ENCODE measurements at places on chromosomes 16 and 17.

DNA sequence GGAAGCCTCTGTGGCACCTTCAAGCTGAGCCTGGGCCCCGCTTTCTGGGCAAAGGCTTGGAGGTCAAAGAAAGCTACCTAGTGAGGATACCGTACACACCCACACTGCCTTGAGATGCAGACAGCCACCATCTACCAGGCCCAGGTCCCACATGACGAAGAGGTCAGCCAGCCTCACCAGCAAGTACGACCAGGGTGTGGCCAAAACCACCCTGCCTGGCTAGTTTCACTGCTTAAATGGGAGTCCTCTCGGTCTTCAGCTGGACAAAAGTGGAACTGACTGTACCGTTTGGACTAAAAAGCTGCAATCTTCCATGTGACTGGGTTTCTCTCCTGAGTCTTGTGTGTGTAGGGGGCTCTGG lies 21.6 kb downstream of the VASN start:
- no peak for DNase-seq

GRCh38 chr17:14460516-14461226 lies 159.8 kb downstream of the HS3ST3B1 start:
- no peak for DNase-seq

DNA sequence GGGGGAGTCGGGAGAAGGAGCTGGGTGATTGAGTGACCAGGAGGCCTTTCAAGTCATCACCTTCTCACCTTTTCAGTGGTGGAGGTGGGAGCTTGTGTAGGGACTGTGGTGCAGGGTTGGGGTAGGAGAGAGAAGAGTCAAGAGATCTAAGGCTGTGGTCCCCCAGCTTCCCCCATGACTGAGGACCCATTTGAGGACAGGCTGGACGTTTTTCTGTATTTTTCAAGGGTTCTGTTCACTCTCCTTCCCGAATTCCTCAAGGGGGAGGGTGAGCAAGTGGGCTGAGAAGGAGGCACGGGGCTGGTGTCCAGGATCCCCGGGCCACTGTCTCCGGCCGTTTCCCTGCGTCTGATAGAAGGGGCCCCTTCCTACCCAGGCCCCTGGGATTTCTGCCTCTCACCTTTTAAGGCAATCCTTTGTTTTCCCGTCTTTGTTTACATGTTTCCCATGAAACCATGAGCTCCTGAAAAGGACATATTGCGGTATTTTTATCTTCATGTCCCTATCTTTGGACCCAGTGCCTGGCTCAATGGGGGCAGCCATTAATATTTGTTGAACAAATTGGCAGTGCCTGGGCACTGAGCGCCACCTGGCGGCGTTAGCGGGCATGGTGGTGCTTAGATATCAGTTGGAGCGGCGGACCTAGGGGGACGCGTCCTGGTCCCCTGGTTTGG lies 9.2 kb upstream of the CD300A start:
- no peak for DNase-seq

- DNase-seq: no peak
Observed at GRCh38 chr16:64705443-64705842, 416.4 kb downstream of the CDH11 start.

- DNase-seq: no peak
Observed at GRCh38 chr16:54031107-54031760, 255.4 kb downstream of the IRX3 start.

DNA sequence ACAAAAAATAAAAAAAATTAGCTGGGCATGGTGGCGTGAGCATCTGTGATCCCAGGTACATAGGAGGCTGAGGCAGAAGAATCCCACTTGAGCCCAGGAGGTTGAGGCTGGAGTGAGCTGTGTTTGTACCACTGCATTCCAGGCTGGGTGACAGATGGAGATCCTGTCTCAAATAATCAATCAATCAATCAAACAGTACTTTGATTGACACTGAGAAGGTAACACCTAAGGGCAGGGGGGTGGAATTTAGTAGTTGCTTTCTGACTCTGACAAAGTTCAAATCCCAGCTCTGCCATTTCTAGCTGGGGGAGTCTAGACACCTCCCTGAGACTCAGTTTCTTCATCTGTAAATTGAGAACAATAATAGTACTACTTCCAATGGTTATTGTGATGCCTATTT lies 12.0 kb downstream of the SSH2 start:
- DNase-seq: no peak

DNA sequence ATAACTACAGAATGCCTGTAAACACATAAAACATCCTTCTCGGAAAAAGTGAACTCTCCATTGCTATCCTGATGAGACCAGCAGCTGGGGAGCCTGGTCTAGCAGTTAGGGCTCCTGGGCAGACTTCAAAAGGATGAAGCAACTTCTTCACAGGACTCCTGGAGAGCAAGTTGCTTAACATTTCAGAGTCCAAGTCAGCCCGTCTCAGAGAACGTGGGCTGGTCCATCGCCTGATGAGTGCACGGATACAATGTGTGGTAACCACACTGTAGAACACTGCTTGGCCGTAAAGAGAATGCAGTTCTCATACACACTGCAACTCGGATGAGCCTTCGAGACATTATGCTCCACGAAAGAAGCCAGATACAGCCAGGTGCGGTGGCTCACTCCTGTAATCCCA lies 52.7 kb downstream of the TMEM235 start:
- no peak for DNase-seq

DNA sequence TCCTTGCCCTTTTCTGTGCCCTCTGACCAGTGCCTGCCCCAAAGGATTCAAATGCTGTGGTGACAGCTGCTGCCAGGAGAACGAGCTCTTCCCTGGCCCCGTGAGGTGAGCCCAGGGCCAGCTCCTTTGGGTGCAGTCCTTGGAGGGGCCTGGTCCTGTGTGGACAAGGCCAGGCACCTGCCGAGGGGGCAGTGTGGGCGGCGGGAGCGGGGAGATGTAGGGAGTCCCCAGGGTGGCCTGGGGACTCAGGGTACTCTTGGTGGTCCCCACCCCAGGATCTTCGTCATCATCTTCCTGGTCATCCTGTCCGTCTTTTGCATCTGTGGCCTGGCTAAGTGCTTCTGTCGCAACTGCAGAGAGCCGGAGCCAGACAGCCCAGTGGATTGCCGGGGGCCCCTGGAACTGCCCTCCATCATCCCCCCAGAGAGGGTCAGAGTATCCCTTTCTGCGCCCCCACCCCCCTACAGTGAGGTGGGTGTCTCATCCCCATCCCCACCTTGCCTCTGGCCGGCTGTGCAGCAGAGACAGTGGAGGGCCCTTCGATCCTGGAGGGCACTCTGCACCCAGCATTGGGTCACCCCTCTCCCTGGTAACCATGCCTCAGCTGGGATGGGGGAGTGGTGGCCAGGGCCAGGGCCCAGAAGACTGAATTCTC lies 4.4 kb downstream of the TMEM92 start:
- no peak for DNase-seq

- DNase-seq: no peak
Observed at GRCh38 chr17:81049372-81049911, 14.5 kb downstream of the BAIAP2 start.

DNA sequence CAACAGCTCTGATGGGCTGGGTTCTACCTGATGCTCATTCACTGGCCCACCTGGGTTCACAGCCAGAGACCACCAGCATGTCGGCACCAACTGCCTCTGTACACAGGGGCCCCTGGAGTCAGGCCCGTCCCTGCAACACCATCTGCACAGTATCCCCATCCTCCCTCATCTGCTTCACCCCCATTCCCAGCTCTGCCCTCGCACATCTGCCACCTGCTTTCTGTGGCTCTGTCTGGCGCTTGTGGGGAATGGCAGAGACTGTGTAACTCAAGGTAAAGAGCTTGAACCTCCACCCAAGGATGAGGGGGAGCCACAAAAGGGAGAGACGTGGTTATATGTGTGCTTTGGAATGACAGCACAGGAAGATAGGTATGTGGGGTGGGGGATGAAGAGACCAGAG lies 27.2 kb downstream of the SMPD3 start:
- no peak for DNase-seq

GRCh38 chr16:1036166-1036565 lies 36.4 kb upstream of the SSTR5 start:
- no peak for DNase-seq

- DNase-seq: no peak
Observed at GRCh38 chr17:82098939-82099763, 1.1 kb upstream of the FASN start.

- no peak for DNase-seq
Observed at GRCh38 chr16:25626172-25626571, 65.6 kb upstream of the HS3ST4 start.

- DNase-seq: no peak
Observed at GRCh38 chr17:14301279-14302090, 604 bp downstream of the HS3ST3B1 start.

DNA sequence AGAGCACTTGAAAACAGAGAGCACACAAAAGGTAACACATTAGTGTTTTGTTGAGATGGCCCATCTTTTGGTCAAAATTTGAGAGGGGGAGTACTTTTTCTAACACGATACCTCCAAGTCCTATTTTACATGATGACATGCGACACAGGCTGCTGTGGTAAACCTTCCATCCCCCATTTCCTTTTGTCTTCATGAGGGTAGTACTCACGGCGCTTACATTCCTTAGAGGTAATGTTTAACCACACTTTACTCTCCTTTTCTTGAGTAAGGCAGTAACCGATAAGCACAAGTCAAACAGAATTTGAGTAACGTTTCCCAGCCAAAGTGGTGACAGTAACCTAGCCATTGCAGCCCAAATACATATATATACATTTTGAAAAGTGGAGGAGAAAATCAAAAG lies 35.8 kb upstream of the PITPNM3 start:
- DNase-seq: no peak

- DNase-seq: no peak
Observed at GRCh38 chr17:7215652-7216180, 3.9 kb downstream of the DLG4 start.

DNA sequence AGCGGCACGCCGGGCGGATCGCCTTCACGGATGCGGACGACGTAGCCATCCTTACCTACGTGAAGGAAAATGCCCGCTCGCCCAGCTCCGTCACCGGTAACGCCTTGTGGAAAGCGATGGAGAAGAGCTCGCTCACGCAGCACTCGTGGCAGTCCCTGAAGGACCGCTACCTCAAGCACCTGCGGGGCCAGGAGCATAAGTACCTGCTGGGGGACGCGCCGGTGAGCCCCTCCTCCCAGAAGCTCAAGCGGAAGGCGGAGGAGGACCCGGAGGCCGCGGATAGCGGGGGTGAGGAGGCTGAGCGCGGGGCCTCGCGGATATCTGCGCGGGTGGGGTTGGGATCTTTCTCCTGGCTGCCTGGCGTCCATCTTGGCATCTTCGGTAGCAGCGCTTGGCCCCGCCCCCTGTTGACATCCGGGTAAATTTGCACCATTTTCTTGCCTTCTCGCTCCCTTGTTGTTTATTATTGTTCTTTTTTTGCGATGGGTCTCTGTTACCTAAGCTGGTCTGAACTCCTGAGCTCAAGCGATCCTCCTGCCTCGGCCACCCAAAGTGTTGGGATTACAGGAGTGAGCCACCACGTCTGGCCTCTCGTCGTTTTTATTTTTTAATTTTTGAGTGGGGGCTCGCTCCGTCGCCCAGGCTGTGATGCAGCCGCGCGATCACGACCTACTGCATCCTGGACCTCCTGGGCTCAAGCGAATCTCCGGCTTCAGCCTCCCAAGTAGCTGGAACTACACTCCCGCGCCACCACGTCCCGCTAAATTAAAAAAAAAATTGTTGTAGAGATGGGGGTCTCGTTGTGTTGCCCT lies 898 bp downstream of the TERF2IP start:
- DNase-seq: no peak

- no peak for DNase-seq
Observed at GRCh38 chr17:4248504-4249277, 15.1 kb downstream of the ANKFY1 start.

DNA sequence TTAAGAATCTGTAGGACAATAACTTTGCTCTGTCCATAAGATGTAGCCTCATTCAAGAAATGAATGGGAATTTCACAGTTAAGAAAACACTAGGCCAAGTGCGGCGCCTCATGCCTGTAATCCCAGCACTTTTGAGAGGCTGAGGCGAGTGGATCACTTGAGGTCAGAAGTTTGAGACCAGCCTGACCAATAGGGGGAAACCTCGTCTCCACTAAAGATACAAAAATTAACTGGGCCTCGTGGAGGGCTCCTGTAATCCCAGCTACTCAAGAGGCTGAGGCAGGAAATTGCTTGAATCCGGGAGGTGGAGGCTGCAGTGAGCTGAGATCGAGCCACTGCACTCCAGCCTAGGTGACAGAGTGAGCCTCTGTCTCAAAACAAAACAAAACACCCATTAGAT lies 19.9 kb upstream of the RSL1D1 start:
- DNase-seq: no peak

DNA sequence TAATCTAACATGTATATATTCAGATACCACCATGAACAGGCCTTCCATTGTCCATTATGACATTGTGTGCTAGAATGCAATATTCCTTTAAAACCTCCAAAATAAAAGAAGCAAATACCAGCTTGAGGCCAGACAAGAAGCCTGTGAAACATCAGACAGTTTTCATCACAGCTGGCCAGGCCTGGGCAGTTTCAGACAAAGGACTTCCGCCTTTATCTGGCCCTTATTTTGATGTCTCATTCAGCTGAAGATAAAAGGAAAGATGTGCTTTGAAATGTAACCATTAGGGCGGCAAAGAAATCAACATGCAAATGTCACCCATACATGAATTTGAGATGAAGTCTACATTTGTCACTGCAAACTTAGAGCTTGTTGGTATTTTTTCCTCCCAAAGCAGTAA lies 737.5 kb downstream of the KCNJ2 start:
- no peak for DNase-seq

DNA sequence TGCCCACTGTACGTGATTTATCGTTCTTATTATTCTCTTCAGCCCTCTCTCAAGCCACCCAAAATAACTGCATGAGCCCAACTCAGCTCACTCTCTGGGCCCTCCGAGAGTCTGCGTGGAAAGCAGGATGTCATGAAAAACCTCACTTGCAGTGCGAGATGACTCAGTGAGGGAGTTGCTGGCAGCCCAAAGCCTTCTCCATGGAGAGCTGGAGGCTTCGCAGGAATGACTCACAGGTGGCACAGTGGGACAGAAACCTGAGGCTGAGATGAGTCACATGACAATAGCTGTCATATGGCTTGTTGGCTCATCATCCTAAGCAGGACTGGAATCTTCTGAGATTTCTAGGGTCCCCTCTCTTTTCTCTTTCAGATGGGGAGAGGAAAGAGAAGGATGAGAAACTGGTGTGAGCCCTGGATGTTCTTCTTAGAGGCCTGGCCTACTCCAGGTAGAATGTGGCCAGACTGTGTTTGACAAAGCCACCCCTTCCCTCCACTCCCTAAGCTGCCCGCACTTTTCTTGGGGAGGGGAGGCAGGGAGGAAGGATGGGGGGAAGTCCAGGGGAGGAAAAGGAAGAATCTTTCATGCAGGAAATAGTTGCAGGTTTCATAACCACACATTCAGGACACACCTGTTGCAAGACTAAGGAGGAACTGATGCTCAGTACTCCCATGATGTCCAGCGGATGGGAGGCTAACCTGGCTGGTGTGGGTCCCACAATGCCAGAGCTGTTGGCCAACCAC lies 160.6 kb upstream of the RPL38 start:
- DNase-seq: no peak
